Muscle of back (tissue), 13 donors: ENCODE measurements at places on chromosomes 3 and 15.

GRCh38 chr3:31622636-31623288 lies 90.0 kb downstream of the STT3B start:
- no peak for DNase-seq

GRCh38 chr3:128123156-128123537 lies 465 bp downstream of the RUVBL1 start:
- DNase-seq: no peak

- DNase-seq: no peak
Observed at GRCh38 chr3:53139906-53140846, 9.9 kb upstream of the RFT1 start.

GRCh38 chr3:54476891-54477290 lies 354.5 kb downstream of the CACNA2D3 start:
- no peak for DNase-seq

GRCh38 chr15:44308415-44308814 lies 19.9 kb downstream of the GOLM2 start:
- DNase-seq: no peak

- DNase-seq: peak; percentile 42
Observed at GRCh38 chr15:26773067-26773877, 406 bp upstream of the GABRB3 start.

DNA sequence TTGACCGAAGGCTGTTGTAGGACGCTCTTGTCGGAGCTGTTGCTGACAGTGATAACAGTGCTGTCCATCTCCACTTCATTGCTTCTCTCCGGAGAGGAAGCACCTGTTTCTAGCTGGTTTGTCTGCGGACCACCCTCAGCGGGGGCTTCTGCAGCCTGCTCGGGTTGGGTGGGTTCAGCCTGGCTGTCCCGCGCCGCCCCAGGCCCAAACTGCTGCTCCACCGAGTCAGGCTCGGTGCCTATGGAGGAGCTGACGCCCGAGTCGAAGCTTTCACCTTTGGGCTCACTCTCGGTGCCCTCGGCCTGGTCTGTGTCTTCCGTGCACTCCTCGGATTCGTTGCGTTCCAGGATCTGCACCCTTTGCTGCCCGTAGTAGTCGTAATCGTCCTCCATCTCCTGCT lies 56.9 kb downstream of the TIGIT start:
- DNase-seq: no peak

GRCh38 chr3:155232605-155233004 lies 60.9 kb downstream of the STRIT1 start:
- peak; percentile 92 for DNase-seq

DNA sequence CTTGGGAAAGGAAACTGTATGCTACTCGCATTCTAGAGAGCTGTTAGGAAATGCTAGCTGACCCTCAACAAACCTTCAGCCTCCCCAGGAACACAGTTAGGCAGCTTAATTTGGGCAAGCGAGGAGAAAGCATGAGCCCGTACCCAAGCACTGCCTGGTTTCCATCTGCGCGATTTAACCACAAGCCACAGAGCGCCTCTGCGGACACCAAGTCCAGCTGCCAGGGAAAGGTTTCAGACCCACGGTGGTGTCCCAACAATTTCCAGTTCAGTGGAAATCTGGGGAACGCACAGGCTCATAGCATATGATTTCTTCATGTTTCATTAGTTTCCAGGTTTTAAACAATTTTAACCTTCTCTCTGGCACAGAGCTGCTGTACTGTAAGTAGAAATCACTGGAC lies 617.6 kb downstream of the FHIT start:
- DNase-seq: peak; percentile 9

- peak; percentile 38 for DNase-seq
Observed at GRCh38 chr3:150376001-150376848, 31.9 kb upstream of the TSC22D2 start.

DNA sequence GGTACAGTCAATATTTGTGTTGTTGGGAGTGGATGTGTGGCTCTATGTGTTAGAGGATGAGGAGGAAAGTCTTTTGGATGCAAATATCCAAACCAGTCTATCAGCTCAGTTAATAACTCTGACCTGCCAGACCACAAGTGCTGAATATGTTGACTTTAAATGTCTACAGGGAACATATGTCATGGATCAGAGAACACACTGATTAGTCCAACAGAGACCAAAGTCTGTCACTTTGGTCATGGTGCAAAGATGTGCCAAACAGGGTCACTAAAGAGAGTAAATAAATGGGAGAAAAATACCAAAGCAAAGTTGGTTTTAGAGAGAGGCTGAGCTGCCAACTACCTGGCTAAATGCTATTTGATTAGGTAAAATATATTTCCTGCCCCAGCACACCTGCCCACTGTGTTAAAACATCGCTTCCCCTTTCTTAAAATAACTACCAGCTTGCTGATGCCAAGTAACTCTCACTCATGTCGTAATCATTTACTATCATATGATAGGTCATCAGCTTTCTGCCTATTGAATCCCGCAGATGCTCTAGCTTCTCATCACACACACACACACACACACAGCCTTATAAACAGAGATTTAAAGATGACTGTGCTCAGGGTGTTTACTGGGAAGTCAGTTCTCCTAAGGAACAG lies 173.3 kb downstream of the PDZRN3 start:
- DNase-seq: no peak

DNA sequence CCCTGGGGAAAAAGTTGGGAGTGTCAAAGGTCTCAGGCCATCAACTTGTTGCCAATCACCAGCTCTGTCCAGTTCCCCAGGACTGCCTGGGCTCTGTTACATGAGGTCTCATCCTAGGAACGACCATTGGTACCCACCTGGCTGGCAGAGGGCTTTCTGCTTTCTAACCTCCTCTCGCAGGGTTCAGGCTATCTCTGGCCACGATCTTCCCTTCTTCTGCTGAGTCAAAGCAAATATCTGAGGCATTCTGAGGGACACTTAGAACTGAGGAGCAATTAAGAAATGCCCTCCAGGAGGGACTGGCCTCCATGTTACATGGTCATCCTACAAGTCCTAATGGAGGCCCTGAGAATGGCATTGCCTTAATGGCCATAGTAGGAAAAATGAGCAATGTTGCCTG lies 77.4 kb downstream of the TGFBR2 start:
- no peak for DNase-seq

DNA sequence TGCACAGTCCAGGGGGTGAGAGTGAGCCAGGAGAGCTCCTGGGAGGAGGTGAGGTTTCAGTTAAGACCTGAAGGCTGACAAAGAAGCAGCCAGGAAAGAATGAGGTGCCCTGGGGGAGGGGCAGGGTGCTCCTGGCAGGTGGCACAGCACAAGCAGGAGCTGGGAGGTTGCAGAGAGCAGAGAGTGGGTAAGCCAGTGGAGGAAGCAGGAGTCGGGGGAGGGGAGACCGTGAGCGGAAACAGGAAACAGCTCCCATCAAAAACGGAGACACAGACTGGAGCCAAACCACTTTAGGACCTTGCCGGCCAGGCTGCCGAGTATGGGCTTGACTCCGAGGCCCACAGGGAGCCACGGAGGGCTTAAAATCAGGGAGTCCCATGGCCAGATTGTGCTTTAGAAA lies 12.1 kb upstream of the FBLN2 start:
- no peak for DNase-seq

GRCh38 chr3:41198526-41198925 lies 779 bp upstream of the CTNNB1 start:
- DNase-seq: no peak

DNA sequence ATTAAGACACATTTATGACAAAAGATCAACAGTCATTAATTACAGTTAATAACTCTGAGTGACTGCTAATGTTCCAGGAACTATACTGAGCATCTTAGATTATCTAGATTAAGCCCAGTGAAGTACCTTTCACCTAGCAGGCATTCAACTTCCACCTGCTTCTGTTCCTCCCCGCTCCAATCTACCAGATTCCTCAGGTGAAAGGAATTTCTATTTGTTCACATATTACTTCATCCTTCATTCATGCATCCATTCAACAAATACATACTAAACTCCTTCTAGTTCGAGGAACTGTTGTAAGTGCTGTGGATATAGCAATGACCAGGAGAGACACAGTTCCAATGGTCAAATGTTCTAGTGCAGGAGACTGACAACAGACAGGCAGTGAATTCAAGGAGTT lies 139.3 kb downstream of the FILIP1L start:
- no peak for DNase-seq

- DNase-seq: no peak
Observed at GRCh38 chr3:182521339-182521738, 272.0 kb upstream of the ATP11B start.

DNA sequence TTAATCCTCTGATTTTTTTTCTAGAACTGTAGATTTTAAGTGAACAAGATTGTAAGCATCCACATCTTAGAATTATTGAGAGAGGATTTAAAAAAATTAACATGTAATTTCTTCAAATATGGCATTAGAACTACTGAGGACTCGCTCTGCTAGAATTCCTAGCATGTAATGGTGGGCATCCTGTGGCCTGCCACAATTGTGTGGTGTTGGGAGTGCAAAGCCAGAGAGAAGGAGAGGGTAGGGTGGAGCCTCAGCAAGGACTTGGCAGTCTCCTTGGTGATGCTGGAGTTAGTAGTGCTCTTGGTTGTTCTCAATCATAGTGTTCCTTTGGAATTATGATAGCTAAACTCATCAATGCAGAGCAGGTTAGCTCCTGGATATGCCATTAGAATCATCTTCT lies 443.9 kb upstream of the TBL1XR1 start:
- no peak for DNase-seq

- peak; percentile 64 for DNase-seq
Observed at GRCh38 chr15:69253156-69253555, 45.6 kb upstream of the PAQR5 start.

DNA sequence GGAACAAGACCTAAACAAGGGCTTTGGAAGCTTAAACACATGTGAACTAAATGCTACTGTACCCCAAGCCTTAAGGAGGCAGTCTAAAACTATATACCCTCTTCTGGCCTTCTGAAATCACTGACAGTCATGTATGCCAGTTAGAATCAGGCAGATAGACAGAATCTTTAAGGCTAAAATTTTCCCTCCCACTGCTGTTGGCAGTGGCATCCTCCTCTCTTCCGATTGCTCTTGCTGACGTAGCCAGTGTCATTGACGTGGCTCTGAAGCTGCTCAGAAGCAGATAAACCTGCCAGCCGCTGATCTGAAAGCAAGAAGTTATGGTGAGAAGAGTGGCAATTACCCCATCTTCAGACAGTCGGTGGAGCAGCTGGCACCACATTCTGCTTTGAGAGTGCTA lies 3.3 kb downstream of the RYR3 start:
- DNase-seq: peak; percentile 3

DNA sequence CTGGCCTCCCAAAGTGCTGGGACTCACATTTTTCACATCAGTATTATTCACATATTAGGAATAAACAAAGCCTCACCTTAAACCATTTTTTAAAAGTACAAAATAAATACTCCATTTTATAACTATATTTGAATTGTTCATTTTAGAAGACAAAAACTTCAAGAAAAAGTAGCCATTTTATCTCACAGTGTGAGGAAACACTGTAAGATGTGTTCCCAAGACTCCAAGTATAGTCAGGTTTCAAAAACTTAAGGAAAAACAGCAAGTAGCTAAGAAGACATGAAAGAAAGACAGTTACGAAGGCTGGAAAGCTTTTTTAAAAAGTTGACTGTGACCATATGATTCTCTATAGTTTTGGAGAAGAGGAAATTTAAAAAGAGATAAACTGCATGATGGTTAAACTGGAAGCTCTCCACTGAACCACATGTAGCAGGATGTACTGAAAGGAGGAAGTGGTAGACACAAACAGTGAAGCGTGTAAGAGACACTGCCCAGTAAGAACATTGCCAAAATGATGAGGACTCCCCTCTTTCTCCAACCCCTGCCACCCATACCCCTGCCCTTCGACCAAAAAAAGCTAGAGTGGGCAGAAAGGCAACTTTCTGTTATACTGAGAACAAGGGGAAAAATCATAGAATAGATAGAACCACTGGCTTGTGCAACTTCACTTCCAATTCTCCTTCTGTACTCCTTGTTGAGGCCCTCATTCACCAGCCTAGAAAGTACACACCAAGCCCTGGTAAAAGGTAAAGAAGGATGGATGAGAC lies 6.2 kb upstream of the TMF1 start:
- no peak for DNase-seq

DNA sequence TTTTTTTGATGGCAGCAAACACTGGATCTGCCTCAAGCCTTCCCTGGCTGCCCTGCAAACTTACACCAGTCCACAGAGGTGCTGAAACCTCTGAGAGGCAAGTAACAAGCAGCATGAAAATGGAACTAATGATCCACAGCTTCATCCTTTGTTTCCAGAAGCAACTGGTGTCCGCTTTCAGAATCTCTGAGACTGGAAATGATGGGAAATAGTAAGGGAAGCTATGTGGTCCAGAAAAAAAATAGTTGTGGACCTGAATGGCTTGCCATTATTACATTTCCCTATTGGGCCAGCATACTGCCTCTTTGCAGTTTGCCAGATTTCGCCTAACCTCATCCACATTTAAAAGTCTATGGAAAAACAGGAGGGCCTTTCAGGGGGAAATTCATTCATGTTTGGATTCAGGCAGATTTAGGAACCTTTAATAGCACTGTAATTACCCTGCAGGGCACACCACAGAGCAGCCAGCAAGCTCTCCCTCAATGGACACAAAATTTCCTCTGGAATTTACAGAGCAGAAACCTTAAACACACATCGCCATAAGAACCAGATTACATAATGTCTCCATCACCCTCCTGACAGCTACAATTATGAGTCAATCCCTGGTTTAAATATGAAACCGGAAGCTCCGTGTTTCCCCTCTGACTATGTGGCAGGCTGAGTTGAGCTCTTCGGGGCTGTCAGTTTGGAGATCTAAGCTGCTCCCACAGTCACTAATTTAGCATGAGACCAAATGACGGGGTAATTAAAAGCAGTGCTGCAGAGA lies 134.4 kb downstream of the TMCO5A start:
- peak; percentile 79 for DNase-seq
